Immature natural killer cell (primary cell): ENCODE measurements at places on chromosomes 7 and 10.

DNA sequence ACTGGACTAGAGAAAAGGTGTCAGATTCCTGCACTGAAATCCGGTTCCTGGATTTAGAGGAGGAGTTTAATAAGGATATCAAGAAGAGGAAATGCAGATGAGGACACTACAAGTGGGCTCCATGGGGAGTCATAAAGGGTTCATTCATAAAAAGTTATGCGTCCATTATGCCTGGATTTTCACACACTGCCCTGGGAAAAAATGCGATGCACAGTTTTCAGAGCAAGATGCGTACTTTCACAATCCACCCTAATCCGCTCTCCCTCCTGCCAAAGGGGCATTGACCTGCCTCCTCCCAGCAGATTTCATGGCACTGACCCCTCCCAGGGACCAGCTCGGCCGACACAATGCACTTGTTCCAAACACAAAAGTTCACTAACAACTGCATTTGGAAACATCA lies 42.2 kb upstream of the OPALIN start:
- DNase-seq, result no peak

- no peak for DNase-seq
These were observed 265.1 kb downstream of the FGFR2 start for GRCh38 chr10:121332829-121333765.

GRCh38 chr10:78510566-78511323 lies 477.1 kb downstream of the RPS24 start:
- no peak for DNase-seq

- no peak for DNase-seq
These were observed 827.8 kb upstream of the ZWINT start for GRCh38 chr10:57188846-57189245.

GRCh38 chr7:124918662-124919061 lies 11.0 kb downstream of the POT1 start:
- no peak for DNase-seq

DNA sequence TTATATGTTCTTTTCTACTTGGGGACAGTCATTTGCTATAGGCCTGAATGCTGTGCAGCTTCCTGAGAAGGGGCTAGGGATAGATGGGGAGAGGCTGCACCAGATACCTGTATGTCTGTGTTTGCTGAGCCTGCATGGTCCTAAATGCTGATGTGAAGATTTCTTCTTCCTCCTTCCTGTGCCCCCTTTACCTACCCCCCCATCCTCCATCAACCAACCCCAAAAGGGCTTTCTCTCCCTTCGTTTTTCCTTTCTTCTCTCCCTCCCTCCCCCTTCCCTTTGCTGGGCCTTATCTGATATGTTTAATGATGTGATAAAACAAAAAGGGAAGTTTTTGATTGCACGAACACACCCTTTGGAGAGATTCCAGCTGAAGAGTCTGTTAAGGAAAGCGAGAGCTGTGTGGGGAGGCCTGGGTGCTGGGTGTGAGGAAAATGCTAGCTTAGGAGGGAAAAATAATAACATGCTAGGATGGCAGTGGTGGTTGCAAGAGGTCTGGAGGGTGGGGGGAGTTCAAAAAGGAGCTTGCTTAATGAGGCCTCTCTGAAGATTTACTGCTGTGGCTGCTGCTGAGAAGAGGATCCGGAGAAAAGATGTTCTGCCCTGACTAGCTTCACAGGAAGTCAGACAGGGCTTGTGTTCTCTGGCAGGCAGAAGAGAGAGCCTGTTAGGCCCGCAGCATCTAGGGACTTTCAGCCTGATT lies 101.8 kb downstream of the SAMD9 start:
- DNase-seq, result no peak

GRCh38 chr10:59877191-59877671 lies 29.1 kb downstream of the CCDC6 start:
- DNase-seq, result no peak

- no peak for DNase-seq
These were observed 68.9 kb upstream of the AMPH start for GRCh38 chr7:38700116-38700515.

DNA sequence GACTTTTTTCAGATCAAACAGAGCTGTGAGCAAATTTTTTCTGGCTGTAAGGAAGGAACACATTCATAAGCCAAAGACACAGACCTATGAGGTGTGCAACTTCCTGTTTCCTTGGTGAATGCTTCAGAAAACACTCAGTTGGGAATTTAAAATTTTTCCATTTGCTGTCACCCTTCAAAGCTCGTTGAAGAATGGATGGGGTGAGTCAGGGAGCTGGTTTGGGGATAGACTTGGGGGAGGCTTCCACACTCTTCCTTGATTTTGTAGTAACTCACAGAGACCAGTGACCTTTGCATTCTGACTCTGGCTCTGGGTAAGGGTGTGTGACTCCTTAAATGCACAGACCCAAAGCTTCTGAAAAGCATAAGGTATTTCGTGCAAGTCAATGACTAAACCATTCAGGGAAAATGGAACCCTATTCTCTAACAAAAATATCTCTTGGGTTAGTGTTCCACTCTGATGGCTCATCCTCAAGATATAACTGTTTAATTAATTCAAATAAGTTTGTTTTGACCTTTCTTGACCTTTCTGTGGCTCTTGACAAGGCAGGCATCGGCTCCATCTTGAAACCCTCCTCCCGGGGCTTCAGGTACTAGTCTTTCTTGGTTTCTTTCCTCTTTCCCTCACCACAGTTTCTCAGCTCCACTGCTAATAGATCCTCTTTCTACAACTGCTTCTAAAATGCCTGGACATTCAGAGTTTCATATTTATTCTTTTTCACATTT lies 227.8 kb upstream of the INHBA start:
- DNase-seq, result no peak

- DNase-seq, result no peak
These were observed 258.2 kb upstream of the GLI3 start for GRCh38 chr7:42495256-42495655.

- DNase-seq, result no peak
These were observed at the start of gene SORCS1 for GRCh38 chr10:107163881-107164861. Gene SORCS1, minus strand, starts transcription at chr10:107164706.

DNA sequence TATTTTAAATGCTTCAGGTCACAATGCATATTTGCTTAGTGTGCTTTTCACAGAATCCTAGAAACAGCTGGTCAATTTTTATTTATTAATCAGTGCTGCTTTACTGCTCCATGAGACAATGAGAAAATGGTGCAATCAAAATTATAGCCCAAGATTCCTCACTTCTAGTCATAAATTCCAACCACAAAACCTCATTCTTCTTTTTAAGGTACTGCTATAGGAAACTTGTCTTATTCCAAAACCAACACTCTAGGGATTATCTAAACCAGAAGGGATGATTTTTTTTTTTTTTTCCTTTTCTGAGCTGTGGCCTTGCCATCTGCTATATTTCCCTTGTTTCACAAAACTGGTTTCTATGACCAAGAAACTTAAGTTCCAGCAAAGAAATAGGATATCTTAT lies 64.0 kb upstream of the SEMA3A start:
- no peak for DNase-seq

DNA sequence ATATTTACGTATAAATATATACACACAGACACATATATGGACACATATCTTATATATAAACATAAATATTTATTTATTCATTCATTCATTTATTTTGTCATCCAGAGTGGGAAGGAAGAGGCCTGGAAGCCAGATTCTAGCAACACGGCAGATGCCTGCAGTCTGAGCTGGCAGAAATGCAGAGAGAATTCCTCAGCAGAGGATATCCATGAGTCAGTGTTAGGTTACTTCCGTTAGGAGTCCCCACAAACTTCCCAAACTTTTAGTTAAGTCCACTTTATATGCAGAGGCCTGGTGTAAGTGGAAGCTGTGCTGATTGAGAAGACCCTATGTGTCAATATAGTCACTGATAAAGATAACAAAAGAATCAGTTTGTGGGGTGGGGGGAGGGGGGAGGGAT lies 89.6 kb downstream of the PPP1R17 start:
- no peak for DNase-seq

GRCh38 chr7:90957883-90958282 lies 306.4 kb upstream of the FZD1 start:
- DNase-seq, result no peak

DNA sequence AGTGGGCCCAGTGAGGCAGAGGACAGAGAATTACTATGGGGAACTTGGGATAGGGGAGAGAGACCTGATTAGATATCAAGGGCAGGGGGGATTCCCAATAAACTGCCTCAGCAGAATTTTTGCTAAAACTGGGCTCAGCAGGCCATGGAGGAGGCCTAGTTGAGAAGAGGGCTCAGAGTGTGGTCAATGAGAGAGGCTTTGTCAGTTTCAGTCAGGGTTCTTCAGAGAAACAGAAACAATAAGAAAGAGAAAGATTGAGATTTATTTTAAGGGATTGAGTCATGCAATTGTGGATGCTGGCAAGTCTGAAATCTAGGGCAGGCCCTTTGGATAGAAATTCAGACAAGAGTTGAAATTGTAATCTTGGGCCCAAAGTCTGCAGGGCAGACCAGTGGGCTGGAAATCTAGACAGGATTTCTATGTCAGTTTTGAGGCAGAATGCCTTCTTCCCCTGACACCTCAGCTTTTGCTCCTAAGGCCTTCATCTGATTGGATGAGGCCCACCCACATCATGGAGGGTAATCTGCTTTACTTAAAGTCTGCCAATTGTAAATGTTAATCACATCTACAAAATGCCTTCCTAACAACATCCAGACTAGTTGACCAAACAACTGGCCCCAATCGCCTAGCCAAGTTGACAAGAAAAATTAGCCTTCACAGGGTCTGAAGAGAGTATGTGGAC lies 33.5 kb upstream of the CCSER2 start:
- DNase-seq, result no peak

DNA sequence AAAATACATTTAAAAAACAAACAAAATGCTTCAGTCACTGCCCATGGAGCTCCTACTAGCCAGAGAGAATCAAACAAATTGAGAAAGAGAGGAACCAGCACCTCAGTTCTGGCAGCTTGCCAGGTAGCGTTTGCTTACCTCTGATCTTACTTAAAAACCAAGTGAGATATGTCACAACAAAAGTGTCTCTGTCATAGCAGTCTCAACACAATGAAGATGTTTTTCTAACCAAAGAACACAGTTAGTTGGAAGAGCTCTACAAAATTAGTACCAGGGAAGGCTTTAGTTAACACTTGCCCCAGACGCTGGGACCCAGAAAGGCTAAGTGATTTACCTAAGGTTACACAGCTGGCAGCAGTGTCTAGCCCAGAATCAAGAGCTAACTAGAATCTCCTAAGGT lies 3.4 kb downstream of the DOCK4 start:
- DNase-seq, result no peak

GRCh38 chr10:82558014-82558607 lies 683.1 kb downstream of the NRG3 start:
- DNase-seq, result no peak

- DNase-seq, result no peak
These were observed 117.1 kb upstream of the GATA3 start for GRCh38 chr10:7937315-7937945.

- no peak for DNase-seq
These were observed 359.3 kb downstream of the HGF start for GRCh38 chr7:81410471-81411117.

DNA sequence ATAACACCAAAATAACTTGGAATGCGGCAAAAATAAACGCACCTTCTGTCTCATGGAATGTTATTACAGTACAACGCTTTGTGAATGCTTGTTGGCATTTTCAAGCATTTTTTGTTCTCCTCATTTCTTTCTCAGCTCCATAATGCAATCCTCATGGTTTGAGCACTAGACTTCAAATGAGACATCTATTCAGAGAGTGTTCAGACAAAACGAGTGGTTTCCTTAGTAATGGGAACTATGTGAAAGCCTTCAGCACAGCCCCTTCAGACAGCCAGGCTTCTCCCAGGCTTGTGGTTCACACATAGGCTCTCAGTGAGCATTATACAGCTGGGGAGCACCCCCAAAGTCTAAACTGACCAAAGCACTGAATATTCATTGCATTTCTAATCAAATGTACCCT lies 8.6 kb upstream of the LRRN3 start:
- DNase-seq, result no peak

GRCh38 chr7:129264534-129264933 lies 39.7 kb downstream of the AHCYL2 start:
- DNase-seq, result no peak
